ENCODE measurements at places on chromosomes 12 and 14. TPM values are rescaled to one million over a fixed set of nuclear protein-coding genes. Genes with fewer than 3 reads are reported as not detected.

The DHRS2 gene
- not detected for total RNA-seq

The CRACR2A gene
- 1.9 TPM for total RNA-seq

The TEX22 gene
- 0.43 TPM for total RNA-seq

The GDF3 gene
- not detected for total RNA-seq

The OLR1 gene
- total RNA-seq = 6.3 TPM

The FAM90A1 gene
- total RNA-seq = not detected

The IGF1 gene
- 1.4 TPM for total RNA-seq

The WDHD1 gene
- total RNA-seq = 6.3 TPM

The RAPGEF3 gene
- total RNA-seq = 3.7 TPM

The VCPKMT gene
- 8.2 TPM for total RNA-seq

The ST8SIA1 gene
- not detected for total RNA-seq

The NGB gene
- not detected for total RNA-seq

The KRT75 gene
- not detected for total RNA-seq

The PLEKHD1 gene
- not detected for total RNA-seq

The MGP gene
- total RNA-seq = not detected

The REM2 gene
- total RNA-seq = not detected

The KRT85 gene
- total RNA-seq = not detected

The SSTR1 gene
- total RNA-seq = 17.6 TPM

The LRRK2 gene
- total RNA-seq = 7.0 TPM

The WNT1 gene
- not detected for total RNA-seq

The SPX gene
- 0.63 TPM for total RNA-seq

The CPNE8 gene
- total RNA-seq = 3.2 TPM

The PLCZ1 gene
- not detected for total RNA-seq

The PITPNM2 gene
- 2.0 TPM for total RNA-seq

The KCNJ8 gene
- 17.8 TPM for total RNA-seq

The MANSC4 gene
- total RNA-seq = not detected

The SERPINA5 gene
- total RNA-seq = not detected

The TBC1D30 gene
- not detected for total RNA-seq

The MFAP5 gene
- 390 TPM for total RNA-seq

The RNASE1 gene
- not detected for total RNA-seq

The FSCB gene
- total RNA-seq = not detected

The CPNE6 gene
- total RNA-seq = not detected

The TOMM20L gene
- total RNA-seq = not detected

The MOK gene
- 34.9 TPM for total RNA-seq

The KRT71 gene
- total RNA-seq = not detected

The KCNH5 gene
- total RNA-seq = not detected

The PCED1B gene
- total RNA-seq = 3.5 TPM

The GATC gene
- 15.9 TPM for total RNA-seq

The POTEM gene
- not detected for total RNA-seq

The KRT83 gene
- not detected for total RNA-seq

The DLGAP5 gene
- 11.0 TPM for total RNA-seq

The CSRP2 gene
- total RNA-seq = 53.0 TPM

The NKX2-8 gene
- not detected for total RNA-seq

The HOXC11 gene
- total RNA-seq = not detected

The ACTR6 gene
- 36.3 TPM for total RNA-seq

The EFS gene
- 8.6 TPM for total RNA-seq

The DBX2 gene
- not detected for total RNA-seq

The INSM2 gene
- not detected for total RNA-seq

The SMIM41 gene
- total RNA-seq = not detected

The GPRC5D gene
- total RNA-seq = not detected

The KRT2 gene
- total RNA-seq = not detected

The HHIPL1 gene
- total RNA-seq = 19.2 TPM

The STAC3 gene
- 1.3 TPM for total RNA-seq

The GON7 gene
- total RNA-seq = 16.5 TPM

The MAP3K9 gene
- total RNA-seq = not detected

The RNASE7 gene
- total RNA-seq = not detected

The COA8 gene
- total RNA-seq = 45.8 TPM

The MYF6 gene
- not detected for total RNA-seq

The VTI1B gene
- total RNA-seq = 64.2 TPM

The TMEM30B gene
- total RNA-seq = 1.7 TPM
